ENCODE measurements at places on chromosomes 11 and 22.

- peaks cover 10% of the 10 kb centered on the region for H3K4me1 ChIP-seq
- H3K36me3 ChIP-seq = no peaks in the 10 kb centered on the region
- H3K4me3 ChIP-seq = no peak overlapping the region
- H3K27me3 ChIP-seq = no peaks in the 10 kb centered on the region
Observed at GRCh38 chr11:116478205-116478604, 294.6 kb downstream of the BUD13 start.

GRCh38 chr11:21646351-21646750 lies 546.5 kb upstream of the ANO5 start:
- H3K27me3 ChIP-seq = no peaks in the 10 kb centered on the region
- no peak overlapping the region for H3K4me3 ChIP-seq
- H3K36me3 ChIP-seq = no peaks in the 10 kb centered on the region
- H3K27ac ChIP-seq = no peak overlapping the region

DNA sequence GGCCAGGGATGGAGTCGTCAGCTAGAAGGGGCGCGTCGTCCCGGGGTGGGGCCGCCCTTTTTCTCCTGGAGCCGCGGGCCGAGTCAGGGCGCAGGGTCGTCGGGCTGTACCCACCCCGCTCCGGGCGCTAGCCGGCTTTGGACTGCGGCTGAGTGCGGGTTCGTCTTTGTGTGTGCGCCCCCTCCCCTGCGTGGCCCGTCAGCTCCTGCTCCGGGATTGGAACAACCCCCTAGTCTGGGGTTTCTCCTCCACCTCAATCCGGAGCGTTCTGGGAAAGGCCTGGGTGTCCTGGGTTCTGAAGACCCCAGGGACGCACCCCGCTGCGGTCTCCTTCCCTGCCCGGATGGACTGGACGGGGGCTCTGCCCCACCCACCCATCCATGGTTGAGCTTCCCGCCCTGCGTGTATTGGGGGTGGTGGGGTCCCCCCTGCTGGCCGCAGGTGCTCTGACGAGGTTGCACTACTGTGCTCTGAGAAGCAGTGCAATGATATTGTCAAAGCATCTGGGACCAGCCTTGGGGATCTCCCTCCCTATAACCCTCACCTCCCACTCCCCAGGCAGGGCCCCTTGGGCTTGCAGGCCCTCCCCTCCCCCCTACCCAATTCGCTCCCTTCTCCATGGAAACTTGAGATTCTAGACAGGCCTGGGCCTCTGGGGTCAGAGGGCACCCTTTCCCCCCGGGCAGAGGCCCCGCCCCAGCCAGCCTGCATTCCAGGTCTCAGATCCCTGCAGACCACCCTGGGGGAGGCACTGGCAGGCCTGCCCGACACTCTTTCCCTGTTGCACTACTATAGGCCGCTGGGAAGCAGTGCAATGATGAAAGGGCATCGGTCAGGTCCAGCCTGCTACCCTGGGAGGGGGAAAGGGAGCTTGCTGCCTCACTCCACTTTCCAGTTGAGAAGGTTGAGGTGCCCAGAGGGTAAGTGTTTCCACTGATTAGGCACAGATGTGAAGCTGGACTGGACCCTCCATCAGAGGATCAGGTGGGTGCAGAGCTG lies 10.7 kb downstream of the SDF2L1 start:
- H3K36me3 ChIP-seq = peaks cover 2% of the 10 kb centered on the region
- peak overlapping the region; percentile 82 for H3K4me3 ChIP-seq
- peak overlapping the region; percentile 65 for H3K27ac ChIP-seq
- H3K4me1 ChIP-seq = peaks cover 6% of the 10 kb centered on the region
- no peaks in the 10 kb centered on the region for H3K27me3 ChIP-seq

DNA sequence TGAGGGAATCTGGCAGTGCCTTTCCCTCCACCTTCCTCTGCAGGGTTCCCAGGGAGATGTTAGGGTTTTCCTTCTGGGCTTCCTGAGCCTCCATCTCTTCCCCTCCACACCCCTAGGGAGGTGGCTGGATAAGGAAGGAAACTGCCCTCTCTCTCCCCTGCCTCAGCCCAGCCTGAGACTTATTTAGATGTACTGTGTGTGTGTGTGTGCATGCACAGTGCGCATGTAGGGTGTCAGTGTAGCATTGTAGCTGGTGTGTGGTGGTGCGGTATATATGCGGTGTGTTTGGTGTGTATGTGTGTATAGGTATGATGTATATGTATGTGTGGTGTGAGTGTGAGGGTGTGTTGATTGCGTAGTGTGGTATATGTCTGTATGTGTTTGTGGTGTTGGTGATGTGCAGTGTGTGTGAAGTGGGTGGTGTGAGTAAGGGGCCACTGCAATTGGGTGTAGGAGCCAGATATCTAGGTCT lies 1.5 kb downstream of the FXYD6 start:
- H3K4me3 ChIP-seq = no peak overlapping the region
- DNase-seq = no peak
- H3K27ac ChIP-seq = no peak overlapping the region
- H3K4me1 ChIP-seq = peaks cover 9% of the 10 kb centered on the region

- H3K27me3 ChIP-seq = no peaks in the 10 kb centered on the region
- no peak for DNase-seq
- H3K36me3 ChIP-seq = peaks cover 2% of the 10 kb centered on the region
- H3K27ac ChIP-seq = no peak overlapping the region
- H3K4me3 ChIP-seq = no peak overlapping the region
Observed at GRCh38 chr11:68430384-68430783, 30.2 kb upstream of the PPP6R3 start.

DNA sequence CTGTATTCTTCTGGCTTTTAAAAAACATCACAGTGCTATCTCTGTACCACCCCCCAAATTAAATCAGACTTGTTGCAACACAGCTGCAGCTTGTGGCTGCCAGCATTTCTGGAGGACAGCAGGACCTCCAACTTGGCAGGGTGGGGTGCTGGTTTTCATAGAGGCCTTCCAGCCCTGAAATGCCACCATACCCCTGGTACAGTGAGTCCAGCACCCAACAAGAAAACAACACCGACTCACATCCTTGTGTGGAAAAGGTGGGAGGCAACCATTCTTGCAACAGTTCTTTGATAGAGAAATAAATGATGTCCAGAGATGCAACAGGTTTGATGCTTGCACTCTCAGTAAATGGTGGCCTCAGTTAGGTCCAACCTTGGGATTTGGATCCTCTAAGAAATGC lies 96.0 kb downstream of the ABTB2 start:
- no peaks in the 10 kb centered on the region for H3K36me3 ChIP-seq
- no peak overlapping the region for H3K27ac ChIP-seq
- H3K4me3 ChIP-seq = no peak overlapping the region
- DNase-seq = no peak
- no peaks in the 10 kb centered on the region for H3K4me1 ChIP-seq

DNA sequence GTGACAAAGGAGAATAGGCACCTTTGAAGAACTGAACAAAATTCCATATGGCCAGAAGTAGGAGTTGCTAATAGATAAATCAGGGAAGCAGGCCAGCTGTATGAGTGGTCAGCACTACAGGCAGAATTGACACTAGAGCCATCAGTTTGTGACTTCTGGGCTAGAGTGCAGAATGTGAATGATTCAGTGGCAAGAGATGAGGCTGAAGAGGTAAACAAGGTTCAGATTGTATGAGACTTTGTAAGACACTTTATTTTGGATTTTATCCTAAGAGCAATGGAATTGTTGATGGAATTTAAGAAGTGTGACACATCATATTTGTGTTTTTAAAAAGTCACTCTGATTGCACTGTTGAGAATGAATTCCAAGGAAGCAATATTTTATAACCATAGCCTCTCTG lies 12.9 kb downstream of the BIRC3 start:
- no peaks in the 10 kb centered on the region for H3K4me1 ChIP-seq
- H3K27me3 ChIP-seq = no peaks in the 10 kb centered on the region
- no peak overlapping the region for H3K27ac ChIP-seq
- DNase-seq = no peak
- H3K36me3 ChIP-seq = no peaks in the 10 kb centered on the region
- H3K4me3 ChIP-seq = no peak overlapping the region

DNA sequence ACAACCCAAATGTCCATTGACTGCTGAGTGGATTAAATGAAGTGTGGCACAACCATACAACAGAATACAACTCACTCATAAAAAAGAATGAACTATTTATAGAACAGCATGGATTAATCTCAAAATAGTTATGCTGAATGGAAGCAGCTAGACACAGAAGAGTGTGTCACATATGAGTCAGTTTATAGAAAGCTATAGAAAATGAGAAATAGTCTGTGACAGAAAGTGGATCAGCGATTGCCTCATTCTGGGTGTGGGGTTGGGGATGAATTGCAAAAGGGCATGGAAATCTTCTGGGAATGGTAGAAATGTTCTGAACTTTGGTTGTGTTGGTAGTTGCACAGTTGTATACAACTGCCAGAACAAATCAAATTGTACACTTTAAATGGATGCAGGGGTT lies 37.4 kb downstream of the PRR5L start:
- H3K27ac ChIP-seq = no peak overlapping the region
- H3K36me3 ChIP-seq = no peaks in the 10 kb centered on the region
- DNase-seq = no peak
- no peak overlapping the region for H3K4me3 ChIP-seq
- H3K4me1 ChIP-seq = no peaks in the 10 kb centered on the region
- no peaks in the 10 kb centered on the region for H3K27me3 ChIP-seq

DNA sequence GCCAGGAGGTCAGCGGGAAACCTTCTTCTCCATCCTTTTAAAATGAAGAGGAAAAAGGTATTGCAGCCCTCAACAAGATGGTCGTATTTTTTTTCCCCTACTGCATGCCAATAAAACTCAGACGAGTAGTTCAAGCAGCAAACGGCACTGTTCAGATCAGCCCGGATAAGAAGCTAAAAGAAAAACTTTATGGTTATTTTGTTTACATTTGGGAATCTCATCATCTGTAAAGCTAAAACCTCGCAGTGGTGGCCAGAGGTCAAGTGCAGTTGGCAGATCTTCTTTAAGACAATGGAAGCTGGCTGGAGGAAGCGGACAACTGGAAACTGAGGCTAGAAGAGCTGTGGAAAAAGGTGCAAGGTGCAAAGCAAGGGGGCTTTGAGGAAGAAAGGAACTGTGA lies 31.0 kb upstream of the CHRM4 start:
- no peaks in the 10 kb centered on the region for H3K4me1 ChIP-seq
- no peak overlapping the region for H3K27ac ChIP-seq
- DNase-seq = no peak
- H3K27me3 ChIP-seq = no peaks in the 10 kb centered on the region
